ENCODE measurements at places on chromosomes 13 and 19.

DNA sequence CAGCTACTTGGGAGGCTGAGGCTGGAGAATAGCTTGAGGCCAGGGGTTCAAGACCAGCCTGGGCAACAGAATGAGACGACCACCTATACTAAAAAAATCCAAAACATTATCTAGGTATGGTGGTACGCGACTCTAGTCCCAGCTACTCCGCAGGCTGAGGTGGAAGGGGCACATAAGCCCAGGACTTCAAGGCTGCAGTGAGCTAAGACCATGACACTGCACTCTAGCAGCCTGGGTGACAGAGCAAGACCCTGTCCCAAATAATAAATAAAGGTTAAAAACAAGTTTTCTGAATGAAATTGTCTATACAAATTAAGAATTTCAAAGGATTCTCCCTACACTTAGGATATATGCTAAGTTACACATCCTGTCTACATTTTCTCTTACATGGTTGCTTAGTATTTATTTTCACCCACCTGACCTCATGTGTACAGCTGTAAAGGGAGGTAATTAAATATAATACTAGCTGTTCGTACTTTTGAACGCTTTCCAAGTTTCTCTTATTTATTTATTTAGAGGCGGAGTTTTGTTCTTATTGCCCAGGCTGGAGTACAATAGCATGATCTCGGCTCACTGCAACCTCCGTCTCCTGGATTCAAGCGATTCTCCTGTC is 1.6 kb downstream of the SLC25A30 start:
- DNase-seq, result no peak

GRCh38 chr19:37583340-37583739 is 11.3 kb downstream of the ZNF571 start:
- no peak for DNase-seq

GRCh38 chr19:30402436-30403202 is 30.4 kb downstream of the ZNF536 start:
- DNase-seq, result no peak

GRCh38 chr19:48588670-48589401 is 17.7 kb upstream of the SPACA4 start:
- peak; percentile 95 for DNase-seq

GRCh38 chr13:110373617-110374016 is 66.5 kb downstream of the COL4A2 start:
- peak; percentile 53 for DNase-seq

DNA sequence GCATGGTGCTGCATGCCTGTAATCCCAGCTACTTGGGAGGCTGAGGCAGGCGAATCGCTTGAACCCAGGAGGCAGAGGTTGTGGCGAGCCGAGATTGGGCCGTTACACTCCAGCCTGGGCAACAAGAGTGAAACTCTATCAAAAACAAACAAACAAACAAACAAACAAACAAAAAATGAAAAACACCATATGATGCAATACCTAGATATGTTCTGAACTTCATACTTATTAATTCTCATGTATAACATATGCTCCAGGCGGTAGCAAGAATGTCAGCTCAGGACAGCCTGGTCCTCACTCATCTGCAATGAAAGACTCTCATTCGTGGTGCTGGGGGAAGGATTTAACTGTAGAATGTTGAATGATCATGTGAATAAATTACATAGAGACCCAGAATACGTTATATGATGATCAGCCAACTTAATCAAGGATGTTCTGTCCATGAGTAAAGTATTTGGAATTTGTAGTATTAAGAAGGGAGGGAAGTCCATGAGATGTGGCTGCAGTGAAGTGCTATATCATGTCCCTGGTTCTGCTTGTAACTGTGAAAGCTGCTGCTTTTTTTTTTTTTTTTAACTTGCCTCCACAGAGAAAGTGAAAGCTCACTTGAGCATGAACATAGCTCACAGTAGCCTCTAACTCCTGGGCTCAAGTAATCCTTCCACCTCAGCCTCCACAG is 206.8 kb downstream of the UQCRFS1 start:
- peak; percentile 12 for DNase-seq

DNA sequence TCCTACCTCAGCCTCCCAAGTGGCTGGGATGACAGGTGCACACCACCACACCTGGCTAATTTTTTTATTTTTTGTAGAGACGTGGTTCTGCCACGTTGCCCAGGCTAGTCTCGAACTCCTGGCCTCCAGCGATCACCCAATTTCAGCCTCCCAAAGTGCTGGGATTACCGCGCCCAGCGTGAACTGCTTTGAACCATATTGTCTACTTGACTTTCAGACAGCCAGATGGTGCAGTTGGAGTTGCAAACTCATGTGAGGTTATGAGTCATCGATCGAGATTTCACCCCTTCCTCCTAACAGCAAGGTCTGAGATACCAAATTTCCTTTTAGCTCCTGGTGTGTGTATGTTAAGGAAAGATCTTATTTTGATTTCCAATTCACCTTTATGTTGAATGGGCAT is 2.7 kb downstream of the SLC27A1 start:
- DNase-seq, result peak; percentile 82

GRCh38 chr19:47511128-47511517 is 3.7 kb downstream of the NAPA start:
- DNase-seq, result no peak

- DNase-seq, result no peak
Measured at GRCh38 chr19:30762651-30763050, 390.5 kb downstream of the ZNF536 start.

GRCh38 chr13:26910754-26911465 is 150.3 kb upstream of the GPR12 start:
- no peak for DNase-seq

DNA sequence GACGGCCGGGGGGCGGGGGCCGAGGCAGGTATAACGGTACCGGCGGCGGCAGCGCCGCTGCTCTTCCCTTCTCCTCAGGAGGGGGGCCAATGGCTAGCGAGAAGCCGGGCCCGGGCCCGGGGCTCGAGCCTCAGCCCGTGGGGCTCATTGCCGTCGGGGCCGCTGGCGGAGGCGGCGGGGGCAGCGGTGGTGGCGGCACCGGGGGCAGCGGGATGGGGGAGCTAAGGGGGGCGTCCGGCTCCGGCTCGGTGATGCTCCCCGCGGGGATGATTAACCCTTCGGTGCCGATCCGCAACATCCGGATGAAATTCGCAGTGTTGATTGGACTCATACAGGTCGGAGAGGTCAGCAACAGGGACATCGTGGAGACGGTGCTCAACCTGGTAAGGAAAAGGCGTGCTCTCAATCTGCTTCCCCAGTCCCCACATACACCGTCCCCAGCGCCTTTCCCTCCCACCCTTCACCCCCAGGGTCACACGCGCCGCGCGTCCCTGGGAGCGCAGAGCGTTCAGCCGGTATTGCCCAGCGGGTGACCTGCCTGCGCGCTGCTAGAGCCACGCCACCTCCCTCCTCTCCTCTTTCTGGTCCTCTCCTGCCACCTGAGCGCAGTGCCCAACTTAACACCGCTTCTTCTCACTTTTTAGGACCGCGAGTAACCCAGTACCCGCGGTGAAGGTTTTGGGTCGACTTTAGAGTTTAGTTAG is 814 bp downstream of the NBEA start:
- DNase-seq, result peak; percentile 46

GRCh38 chr19:12629215-12629614 is 18.5 kb downstream of the ZNF791 start:
- no peak for DNase-seq

GRCh38 chr13:21511849-21512248 is 52.7 kb upstream of the ZDHHC20 start:
- DNase-seq, result no peak

GRCh38 chr13:76048675-76049375 is 412.7 kb downstream of the LMO7 start:
- no peak for DNase-seq

- DNase-seq, result no peak
Measured at GRCh38 chr13:98364179-98364578, 187.1 kb upstream of the RNF113B start.

DNA sequence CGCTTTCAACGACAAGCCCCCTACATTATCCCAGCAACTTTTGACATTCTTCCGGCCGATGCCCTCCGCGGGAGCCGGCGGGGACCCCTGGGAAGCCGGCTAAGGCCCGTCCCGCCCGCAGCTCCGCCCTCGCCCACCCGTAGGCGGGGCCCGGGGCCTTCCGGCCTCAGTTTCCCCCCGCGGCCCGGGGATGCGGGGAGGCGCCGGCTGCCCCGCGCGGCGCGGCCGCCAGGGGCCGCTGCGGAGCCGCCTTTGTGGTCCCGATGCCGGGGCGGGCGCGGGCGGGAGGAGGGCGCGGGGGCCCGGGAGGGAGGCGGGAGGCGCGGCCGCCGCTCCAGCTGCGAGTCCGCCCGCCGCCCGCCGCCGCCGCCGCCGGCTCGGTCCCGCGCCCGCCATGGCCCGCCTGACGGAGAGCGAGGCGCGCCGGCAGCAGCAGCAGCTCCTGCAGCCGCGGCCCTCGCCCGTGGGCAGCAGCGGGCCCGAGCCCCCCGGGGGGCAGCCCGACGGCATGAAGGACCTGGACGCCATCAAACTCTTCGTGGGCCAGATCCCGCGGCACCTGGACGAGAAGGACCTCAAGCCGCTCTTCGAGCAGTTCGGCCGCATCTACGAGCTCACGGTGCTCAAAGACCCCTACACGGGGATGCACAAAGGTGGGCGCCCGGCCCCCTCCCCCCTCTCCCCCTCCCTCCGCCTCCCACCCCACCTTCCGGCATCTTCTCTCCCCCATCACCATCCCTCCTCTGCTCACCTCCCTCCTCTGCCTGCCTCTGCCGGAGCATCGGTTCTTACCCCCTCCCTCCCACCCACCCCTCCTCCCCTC is at the start of gene CELF5:
CELF5 (plus strand) TSS at position 316 of the 823 bp plus-strand sequence; CDS start at position 395, 79 bp downstream.
- peak; percentile 67 for DNase-seq

DNA sequence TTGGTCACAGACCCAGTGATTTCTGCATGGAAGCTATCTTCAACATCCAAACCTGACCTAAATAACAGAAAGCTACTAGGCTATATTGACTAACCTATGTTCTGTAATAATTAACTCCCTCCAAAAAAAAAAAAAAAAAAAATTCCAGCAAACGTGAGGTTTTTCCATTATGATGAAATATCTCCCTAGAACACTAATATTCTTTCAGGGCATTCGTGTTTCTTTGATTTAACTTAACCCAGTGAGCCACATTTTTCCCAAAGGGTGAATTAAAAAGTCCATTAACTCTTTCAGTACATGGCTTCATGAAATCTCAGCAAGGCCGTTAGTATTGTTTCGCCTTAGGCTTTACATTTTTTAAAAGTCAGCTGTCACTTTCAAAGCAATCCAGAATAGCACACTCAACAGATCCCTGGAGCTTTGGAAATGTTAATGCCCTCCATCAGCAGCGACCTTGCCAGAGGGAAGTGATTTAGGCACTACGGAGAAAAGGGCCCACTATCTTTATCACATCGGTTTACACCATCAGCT is 175.8 kb downstream of the DCT start:
- no peak for DNase-seq

DNA sequence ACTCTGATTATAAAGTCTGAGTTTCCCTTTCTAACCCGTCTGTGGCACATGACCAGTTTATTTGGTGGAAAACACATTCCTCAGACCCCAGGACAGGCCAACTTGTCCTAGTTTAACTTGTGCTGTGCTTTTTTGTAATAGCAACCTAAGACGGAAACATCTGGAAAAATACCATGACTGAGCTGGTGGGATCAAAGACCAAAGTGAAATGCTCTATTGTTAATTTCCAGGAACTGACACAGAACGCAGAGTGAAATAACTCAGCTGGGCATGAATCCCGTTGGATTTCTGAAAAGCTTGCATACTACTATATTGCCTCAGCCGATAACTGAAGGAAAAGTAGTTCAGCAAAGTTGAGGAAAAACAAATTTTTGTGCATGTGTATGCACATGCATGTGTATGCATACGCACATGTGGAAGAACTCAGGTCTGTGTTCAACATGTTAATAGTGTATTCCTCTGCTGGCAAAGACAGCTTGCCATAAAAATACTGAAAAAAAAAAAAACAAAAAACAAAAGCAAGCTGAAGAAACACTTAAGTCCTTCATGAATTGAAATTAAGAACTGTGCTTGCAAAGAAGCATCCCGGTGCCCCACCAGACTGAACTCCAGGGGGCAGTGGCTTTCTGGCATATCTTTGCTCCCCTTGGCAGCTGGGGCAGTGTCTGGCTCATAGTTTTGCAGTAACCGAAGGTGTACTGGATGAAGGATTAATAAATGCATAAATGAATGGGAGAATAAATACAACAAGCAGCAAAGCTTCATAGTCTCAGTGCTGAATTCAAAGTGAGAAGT is 187.8 kb downstream of the LHFPL6 start:
- DNase-seq, result peak; percentile 49

GRCh38 chr19:29104605-29105241 is 108.2 kb downstream of the UQCRFS1 start:
- DNase-seq, result no peak

GRCh38 chr13:39692660-39693438 is 37.4 kb downstream of the COG6 start:
- DNase-seq, result peak; percentile 6

- no peak for DNase-seq
Measured at GRCh38 chr19:10669246-10669645, 15.1 kb downstream of the ILF3 start.

- no peak for DNase-seq
Measured at GRCh38 chr19:20171285-20171684, 4.3 kb downstream of the ZNF486 start.

DNA sequence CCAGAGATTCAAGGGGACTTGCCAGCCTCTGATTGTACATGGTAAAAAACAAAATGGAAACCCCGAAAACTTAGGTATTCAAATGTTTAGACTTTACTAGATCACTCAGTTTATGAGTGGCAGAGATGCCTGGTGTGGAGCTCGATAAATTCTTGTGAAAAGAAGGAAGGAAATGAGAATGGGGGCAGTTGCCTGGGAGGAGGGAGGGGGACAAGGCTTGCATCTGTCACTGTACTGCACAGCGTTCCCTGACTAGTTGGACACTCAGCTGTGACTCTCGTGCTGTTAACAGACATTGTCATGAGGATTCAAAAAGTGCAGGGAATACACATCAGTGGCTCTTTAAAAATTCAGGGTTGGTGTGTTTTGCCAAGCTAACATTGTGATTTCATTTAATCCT is 232.9 kb downstream of the ZIC5 start:
- DNase-seq, result no peak

GRCh38 chr19:15551293-15552004 is 43.1 kb downstream of the CYP4F22 start:
- DNase-seq, result peak; percentile 19

- DNase-seq, result no peak
Measured at GRCh38 chr19:46147791-46148288, at the start of gene IGFL2. Gene IGFL2 (plus strand): TSS chr19:46148238. CDS start chr19:46148279, 41 bp downstream.

DNA sequence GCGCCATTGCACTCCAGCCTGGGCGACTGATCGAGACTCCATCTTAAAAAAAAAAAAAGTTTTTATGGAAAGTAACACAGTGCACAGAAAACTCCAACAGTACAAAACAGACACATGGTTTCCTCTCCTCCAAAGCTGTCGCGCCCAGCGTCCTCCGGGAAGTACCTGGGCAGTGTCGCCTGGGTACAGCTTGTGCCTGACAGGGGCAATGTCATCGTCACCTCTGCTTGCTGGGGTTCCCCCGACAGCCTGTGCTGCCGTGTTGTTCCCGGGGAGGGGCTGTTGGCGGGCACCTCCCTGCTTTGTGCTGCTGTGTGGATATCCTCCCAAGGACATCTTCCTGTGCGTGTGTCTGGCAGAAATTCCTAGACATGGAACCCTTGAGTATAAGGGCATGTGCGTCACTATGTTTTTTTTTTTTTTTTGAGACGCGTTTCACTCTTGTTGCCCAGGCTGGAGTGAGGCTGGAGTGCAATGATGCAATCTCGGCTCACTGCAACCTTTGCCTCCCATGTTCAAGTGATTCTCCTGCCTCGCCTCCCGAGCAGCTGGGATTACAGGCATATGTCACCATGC is 2.4 kb upstream of the F2RL3 start:
- DNase-seq, result peak; percentile 73

GRCh38 chr19:10201176-10201575 is 6.4 kb upstream of the DNMT1 start:
- no peak for DNase-seq

Data from foreskin fibroblast (primary cell).